Activated T-helper 17 cell treated with anti-CD3 and anti-CD28 coated beads, Interleukin-2, amount 50 U/mL, for 72 hours (primary cell): ENCODE measurements at places on chromosomes 3 and 15.

- ATAC-seq = no peak
Observed at GRCh38 chr3:129182390-129183185, 1.1 kb downstream of the CNBP start.

- ATAC-seq = no peak
Observed at GRCh38 chr3:45093176-45093575, 53.0 kb downstream of the CDCP1 start.

DNA sequence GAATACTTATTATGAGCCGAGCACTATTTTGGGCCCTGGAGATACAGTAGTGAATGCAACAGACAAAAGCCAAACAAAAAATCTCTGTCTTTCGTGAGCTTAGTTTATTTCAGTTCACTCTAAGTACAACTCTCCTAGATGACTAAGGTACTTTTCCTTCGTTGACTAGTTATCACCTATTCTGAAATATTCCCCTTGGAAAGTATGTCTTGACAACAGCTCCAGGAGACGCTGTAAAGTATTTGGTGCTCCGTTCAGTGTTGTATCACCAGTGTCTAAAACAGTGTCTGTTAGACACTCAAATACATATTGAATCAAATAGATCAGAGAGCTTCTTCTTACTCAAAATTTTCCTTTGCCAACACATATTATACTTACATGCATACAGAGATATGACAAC lies 119.6 kb downstream of the TFDP2 start:
- ATAC-seq = no peak

DNA sequence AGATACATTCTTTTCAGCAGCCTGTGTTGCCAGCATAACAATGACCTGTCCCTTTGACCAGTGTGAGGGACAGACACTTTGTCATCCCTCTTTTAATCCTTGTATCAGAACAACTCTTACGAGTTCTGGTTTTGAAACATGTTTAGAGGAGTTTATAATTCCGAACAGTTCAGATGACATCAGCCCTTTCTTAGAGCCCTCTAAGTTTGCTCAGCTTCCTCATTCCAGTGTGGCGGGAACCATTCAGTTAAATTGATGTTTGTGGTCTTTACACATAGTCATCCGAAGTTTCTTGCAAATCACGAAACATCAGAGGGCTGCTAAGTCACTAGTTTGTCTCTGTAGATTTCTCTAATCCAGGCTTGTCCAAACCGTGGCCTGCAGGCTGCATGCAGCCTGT lies 102.5 kb downstream of the AKAP13 start:
- ATAC-seq = no peak

- ATAC-seq = no peak
Observed at GRCh38 chr3:138916824-138917223, 30.1 kb downstream of the FOXL2 start.

- ATAC-seq = no peak
Observed at GRCh38 chr3:69441732-69442131, 55.8 kb upstream of the FRMD4B start.
